C1 segment of cervical spinal cord (tissue), 14 donors: ENCODE measurements at places on chromosomes 7 and 10.

GRCh38 chr7:159093351-159093971 lies 51.2 kb downstream of the VIPR2 start:
- DNase-seq = no peak

GRCh38 chr10:76080451-76080850 lies 649.0 kb downstream of the LRMDA start:
- no peak for DNase-seq

DNA sequence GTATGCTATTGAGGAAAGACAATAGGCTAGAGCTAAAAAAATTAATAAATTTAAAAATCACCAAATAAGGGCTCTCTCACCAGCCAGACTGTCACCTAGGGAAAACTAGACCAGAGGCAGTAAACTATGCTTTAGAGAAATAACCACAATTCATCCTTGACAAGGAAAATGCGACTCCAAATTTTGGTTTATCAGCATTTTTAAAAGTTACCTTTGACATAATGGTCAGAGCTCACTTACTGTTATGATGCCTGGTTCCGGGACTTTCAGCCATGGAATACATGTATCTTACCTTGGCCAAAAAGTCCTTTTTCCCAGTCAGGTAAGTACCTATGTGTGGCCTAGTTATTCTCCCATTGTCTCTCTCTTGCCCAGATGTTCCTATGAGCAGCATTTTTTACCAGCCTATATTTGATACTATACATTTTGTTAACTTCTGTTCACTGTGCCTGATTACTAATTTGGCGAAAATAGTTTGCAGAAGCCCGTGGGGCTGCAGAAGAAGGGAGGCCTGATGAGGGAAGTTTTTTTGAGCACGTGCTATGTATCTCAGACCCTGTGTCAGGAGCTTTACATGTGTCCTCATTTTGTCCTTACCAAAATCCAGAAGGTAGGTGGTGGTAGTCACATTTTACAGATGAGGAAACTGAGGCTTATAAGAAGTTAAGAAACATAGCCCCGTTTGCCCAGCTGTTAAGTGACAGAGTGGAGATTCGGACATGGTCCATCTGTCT lies 149.7 kb downstream of the CELF2 start:
- no peak for DNase-seq

DNA sequence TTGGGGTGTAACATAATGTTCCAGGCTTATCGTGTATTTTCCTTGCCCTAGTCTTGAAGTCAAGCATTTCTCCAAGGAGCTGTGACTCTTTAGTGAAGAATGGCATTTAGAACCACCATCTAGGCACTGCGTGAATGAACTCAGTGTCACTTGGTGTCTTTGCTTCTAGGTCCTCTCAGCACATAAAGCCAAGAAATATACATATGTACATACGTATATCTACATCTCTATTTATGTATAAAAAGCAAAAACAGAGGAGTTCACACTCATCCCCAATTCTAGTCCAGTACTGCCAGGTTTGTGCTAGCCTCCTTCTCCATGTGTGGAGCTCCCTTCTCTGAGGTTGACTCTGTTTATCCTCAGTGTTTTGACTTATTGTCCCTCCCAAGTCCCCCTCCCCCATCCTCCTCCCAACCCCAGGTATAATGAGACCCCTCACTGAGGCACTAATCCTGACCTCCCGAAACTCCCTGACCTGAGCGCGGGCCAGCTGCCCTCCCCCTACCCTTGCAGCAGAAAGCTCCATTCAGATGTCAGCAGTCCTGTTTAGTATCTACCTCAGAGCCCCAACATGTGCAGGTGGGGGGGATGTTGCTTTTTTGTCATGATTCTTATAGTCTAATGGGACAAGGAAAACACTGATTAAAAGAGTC lies 61.5 kb downstream of the GDI2 start:
- DNase-seq = no peak

DNA sequence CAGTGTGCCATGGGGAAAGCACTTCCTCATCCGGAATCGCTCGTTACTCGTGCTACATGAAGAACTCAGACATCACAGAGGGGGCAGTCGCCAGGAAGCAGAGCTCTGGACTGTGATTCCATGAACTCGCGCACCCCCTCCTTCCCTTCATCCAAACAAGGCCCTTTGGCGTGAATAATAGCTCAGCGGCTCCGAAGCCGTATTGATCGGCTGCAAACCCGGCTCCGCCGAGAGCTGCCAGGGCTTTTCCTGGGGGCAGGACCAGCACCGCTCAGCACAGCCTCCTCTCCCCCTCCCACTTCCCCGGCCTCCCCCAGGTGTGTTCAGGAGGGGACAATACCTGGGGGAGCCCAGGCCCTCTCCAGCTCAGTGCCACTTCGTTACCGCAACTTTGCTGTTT lies 129.0 kb upstream of the TCF7L2 start:
- DNase-seq = no peak

DNA sequence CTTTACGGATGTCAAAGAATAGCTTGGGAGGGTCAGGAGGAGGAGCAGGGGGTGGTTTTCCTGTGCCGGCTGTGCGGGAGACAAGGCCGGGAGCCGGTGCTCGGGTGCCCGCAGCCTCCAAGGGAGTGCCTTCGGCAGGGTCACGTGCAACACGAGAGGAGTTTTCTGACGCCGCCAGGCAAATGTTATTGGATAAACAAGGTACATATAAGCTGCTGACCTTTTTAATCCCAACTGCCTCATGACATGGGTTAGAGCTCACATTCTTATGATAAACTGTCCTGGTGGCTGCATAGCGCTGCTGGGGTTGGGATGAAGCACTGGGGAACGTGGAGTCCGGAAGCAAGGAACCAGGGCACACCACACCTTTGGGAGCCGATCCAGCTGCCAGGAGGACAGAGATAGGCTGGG lies 124.8 kb upstream of the PDLIM1 start:
- DNase-seq = no peak

GRCh38 chr7:42672339-42672999 lies 239.4 kb downstream of the C7orf25 start:
- DNase-seq = no peak

- no peak for DNase-seq
These were observed 31.7 kb upstream of the HERPUD2 start for GRCh38 chr7:35726654-35727053.

GRCh38 chr7:46746695-46747687 lies 825.9 kb upstream of the IGFBP3 start:
- DNase-seq = no peak

DNA sequence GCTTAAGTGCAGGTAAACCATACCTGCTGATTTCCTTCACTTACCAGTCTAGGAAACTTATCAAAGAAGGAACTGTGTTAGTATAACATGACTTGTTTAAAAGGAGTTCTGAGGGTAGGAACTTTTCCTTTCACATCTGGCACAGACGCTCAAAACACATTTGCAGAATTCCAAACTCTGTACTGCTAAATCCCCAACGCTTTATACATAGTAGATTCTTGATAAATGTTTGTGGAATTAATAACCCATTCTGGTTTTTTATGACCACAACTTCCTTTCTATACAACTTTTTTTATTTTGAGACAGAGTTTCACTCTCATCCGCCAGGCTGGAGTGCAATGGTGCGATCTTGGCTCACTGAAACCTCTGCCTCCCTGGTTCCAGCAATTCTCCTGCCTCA lies 7.7 kb upstream of the TRUB1 start:
- no peak for DNase-seq

DNA sequence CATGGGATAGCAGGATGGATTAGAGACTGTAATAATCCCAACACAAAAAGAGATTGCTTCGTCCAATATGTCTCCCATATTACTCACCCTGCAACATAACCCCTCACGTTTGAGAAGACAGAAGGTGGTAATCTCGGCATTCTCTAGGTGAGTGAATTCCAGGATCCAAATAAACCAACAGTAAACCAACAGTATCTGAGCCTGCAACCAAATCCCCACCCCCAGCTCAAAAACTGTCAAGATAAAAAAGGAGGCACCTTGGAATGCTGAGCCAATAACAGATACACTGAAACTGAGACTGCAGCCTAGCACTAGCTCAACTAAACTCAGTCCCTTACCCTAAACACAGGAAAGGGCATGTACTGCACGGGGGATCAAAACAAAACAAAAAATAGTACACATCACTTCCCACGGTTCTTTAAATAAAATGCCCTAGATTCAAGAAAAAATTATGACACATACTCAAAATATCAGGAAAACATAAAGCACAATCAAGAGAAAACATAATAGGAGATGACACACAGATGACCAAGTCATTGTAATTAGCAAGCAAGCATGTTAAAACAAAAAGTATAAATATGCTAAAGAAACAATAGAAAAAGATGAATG lies 28.0 kb downstream of the IPMK start:
- DNase-seq = no peak

- DNase-seq = no peak
These were observed 51.4 kb upstream of the DNAJC1 start for GRCh38 chr10:22054961-22055360.

DNA sequence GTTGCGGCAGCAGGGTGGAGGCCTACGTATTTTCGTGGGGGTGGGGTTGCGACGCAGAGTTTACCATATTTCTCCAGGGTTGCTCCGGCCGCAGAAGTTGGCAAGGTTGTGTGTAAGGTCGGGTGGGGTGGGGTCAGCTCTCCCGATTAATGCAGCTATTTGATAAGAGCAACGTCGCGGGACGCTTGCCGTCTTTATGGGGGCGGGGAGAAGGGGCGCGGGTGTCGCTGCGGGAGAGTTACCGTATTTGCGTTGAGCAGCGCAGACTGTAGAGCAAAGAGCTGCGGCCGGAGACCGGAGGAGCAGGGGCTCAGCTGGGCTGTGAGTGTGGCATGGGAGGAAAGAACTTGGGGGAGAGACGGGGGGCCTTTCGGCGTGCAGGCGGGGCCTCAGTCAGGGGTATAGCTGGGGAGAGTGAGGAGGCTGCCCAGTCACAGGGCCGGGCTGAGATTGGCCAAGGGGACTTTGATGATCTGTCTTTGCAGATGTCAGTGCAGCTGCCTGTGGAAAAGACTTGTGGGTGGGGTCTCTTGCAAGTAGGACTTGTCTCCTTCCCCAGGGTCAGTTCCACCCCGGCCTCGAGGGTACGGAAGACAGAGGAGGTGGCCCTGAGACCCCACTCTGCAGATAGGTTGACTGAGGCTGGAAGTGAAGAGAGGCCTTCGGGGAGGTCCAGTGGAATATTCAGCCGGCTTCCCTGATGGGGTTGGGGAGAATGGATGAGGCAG lies 26.6 kb downstream of the ZNF775 start:
- no peak for DNase-seq

DNA sequence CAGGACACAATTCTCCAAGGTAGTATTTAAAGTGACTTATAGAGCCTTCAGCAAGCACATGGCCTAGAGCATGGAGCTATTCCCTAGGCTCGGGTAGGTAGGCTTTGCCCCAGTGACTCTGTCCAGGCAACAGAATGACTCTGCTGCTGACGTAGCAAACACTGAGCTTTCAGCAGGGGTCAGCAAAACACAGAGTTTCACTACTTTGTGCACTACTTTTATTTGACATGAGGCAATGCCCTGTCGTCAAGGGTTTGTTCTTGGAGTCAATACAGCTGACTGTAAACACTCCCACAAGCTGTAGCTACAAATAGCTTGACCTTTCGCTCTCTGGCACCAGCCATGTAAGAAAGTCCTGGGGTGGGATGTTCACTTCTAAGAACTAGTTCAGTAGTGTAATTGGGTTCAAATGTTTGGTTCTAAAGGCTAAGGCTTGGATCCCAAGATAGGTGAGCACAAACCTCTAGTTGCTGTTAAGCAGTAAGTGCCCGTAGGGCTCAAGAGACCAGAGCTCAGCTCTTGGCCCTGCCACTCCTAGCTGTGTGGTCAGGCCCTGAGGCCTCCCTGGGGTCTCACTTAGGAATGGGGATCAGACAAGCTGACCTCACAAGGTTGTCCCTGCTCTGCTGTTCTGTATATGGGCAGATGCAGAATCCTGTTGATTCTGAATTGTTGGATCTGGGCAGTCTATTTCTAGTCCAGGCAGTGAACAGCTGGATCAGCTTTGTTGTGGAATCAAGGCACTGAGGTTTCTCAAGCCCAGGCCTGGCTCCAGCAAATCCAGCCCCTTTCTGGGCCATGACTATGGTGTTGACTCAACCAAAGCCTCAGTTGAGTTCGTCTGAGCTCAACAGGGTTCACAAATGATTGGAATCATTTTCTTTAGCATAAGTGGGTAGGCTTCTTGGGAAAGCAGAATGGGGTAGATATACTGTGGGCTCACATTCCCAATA lies 10.7 kb downstream of the NODAL start:
- DNase-seq = no peak
